ENCODE measurements at places on chromosomes 3 and 15.

DNA sequence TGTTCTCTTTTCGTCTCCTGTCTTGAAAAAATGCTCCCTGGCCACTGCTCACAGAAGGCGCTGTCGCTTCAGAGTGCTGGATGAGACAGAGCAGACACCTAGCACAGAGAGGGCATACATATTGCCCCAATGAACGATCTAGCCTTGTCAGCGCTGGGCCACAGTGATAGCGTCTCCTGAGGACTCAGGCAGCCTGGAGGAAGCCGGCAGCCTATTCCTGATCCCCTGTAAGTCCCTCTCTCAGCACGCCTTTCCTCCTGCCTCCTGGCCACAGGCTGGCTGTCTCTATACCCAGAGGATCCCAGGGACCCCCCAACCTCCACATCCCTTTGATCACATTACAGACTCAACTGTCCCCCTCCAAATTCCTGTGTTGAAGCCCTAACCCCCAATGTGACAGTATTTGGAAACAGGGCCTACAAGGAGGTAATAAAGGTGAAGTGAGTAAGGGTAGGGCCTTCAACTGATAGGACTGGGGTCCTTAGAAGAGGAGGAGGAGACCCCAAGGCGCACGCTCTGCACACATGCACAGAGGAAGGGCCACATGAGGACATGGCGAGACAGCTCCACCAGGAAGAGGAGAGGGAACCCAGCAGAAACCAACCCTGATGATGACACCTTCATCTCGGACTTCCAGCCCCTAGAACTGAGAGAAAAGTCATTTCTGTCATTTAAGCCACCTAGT is 7.5 kb downstream of the PLA2G4F start:
- no peak for DNase-seq

GRCh38 chr15:56737791-56738190 is 4.5 kb upstream of the ZNF280D start:
- DNase-seq, result no peak

DNA sequence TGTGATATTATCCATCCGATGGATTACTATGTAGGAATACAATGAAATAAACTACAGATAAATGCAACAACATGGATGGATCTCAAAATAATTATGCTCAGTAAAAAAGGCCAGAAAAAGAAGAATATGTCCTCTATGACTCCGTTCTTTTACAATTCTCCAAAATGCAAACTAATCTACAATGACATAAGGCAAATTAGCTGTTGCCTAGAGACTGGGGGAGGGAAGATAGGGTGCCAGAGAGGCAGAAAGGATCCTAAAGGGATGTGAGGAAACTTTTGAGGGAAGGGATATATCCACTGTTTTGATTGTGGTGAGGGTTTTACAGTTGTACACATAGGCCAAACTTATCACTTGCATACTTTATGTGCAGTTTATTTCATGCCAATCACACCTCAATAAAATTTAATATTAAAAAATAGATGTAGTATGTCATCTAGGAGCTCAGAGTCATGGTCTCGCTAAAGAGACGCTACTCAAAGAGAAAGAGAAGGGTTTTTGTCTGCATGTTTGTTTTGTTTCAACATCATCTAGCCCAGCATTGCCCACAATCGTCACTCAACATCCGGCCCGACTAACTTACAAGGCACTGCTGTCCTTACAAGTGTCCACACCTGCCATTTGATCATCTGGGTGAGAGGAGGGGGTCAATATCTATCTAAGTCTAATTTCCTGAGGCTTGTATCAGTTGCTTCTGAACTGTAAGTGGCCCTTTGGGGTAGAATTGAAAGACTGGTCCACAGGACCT is 29.5 kb downstream of the HES1 start:
- no peak for DNase-seq

- DNase-seq, result no peak
Measured at GRCh38 chr3:195081242-195081963, 189.6 kb downstream of the XXYLT1 start.

DNA sequence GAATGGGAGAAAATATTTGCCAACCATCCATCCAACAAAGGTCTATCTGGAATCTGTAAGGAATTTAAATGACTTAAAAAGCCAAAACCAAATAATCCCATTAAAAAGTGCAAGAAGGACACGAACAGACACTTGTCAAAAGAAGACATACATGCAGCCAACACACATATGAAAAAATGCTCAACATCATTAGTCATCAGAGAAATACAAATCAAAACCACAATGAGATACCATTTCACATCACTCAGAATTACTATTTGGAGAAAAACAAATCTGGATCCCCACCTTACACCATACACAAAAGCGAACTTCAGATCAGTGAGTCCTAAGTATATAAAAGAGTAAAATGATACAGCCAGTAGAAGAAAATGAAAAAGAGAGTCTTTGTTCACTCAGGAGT is 58.6 kb upstream of the MNS1 start:
- DNase-seq, result no peak

DNA sequence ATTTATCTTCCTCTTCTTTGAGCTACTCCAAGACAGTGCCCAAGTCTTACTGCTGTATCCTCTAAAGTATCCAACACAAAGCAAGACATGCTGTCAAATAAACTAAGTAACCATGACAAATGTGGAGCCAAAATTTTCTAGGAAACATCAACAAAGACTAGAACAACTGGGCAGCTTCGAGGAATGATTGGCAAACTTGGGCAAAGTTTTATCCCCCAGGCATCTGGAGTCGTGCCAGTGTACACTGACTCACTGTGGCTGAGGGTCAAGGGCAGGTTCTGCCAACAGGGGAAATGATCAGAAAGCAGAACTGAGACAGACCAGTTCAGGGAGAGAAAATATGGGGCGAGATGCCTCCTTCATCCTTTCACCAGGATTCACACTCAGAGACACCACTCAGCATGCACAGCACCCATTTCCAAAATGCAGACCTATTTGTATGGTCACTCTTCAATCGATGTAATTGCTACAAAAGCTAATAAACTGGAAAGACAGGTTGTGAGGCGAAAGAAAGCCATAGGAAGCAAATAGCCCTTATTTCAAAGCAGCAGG is 65.8 kb downstream of the MB21D2 start:
- no peak for DNase-seq

DNA sequence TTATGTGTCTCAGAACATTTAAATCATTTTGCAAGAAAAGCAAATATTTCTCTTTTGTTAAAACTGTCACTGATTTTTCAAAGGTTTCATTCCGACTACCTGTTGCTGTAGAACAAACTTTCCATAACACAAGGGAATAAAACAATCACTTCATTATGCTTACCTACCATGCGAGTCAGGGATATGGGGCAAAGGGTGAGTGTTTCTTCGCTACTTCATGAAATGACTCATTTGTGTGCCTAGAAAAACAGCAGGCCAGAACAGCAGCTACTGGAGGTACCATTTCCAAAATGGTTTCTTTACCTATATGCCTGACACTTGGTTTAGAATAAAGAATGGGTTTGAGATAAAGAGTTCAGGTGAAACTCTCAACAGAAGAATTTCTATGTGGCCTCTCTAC is 712.5 kb downstream of the PLOD2 start:
- DNase-seq, result no peak

DNA sequence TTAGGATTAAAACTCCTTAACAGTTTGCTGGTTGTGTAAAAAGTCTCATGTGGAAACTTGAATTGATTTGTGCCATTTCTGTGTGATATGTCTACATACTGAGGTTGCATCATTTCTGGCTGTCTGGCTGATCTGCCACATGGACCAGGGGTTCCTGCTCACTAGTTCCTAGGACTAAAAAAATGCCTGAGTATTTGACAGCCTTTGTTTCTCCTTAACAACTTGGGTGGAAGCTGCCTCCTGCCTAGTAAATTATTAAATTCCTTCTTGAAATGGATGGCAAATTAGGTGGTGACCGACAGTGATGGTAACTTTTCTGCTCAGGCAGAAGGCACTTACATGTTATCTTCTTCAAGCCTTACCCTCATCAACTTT is 226.9 kb upstream of the MRPL3 start:
- DNase-seq, result no peak

GRCh38 chr15:64596701-64597476 is 136.5 kb downstream of the ZNF609 start:
- DNase-seq, result no peak

DNA sequence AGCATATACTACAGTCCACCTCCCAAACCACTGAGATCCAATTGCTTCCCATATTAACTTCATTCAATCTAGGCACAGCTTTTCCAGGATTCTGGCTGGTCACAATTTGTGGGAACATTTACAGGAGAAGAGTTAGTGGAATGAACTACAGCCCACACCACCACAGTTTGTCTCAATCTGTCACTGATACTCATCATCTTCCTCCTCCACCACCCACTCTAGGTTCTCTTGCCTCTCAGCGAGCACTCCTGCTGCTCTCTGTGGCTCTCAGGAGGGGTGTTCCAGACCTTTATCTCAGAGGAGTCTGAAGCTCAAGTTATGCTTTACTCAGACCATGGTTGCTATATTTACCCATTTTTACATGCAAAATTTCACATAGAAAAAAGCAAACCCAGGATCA is 25.9 kb upstream of the PLA2G4D start:
- no peak for DNase-seq

DNA sequence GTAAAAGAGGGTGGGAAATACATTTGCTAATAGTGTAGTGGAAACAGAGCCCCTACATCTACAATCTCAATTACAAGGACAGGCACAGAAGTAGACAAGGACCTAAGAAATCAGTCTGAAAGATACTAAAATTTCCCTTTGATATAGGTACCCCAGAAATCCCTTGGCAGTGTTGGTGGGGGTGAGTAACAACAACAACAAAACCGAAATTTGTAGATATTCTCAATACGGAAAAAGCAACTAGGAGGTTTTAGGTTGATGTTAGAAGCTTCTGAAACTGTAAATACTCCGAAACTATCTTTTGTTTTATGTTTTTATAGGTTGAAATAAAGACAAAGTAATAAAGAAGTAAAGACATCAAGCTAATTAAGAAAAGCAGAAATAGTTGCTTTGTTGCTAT is 323.1 kb upstream of the CBLB start:
- DNase-seq, result no peak

GRCh38 chr3:45116350-45116749 is 29.8 kb downstream of the CDCP1 start:
- DNase-seq, result no peak

GRCh38 chr3:152328841-152329240 is 60.1 kb downstream of the MBNL1 start:
- no peak for DNase-seq

Data from GM13977 (cell line).